ENCODE measurements at places on chromosomes 6 and 20.

- no peak for DNase-seq
These were observed 15.6 kb upstream of the PRDM13 start for GRCh38 chr6:99590728-99591672.

DNA sequence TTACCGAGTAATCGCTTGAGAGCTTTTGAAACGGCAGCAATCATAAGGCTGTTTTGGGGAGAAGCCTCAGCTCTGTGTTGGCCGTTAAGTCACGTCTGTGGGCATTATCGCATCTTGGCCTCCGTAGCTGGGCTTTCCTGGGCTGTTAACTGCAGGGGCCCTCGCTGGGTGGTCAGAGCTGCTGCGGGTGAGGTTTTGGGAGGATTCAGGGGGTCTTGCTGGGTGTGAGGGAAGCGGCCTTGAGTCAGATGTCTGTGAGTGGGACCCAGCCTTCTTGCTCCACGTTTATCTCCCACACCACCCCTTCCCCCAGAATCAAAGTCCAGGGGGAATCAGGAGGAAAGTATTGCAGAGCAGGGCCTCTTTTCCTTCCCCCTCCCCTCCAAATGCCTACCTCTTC lies 3.2 kb upstream of the APCDD1L start:
- DNase-seq: no peak

GRCh38 chr20:49386848-49387580 lies 95.5 kb downstream of the KCNB1 start:
- no peak for DNase-seq

- no peak for DNase-seq
These were observed 814.8 kb downstream of the MAFB start for GRCh38 chr20:39874049-39874893.

- no peak for DNase-seq
These were observed 534.0 kb downstream of the KHDRBS2 start for GRCh38 chr6:61751986-61752385.

DNA sequence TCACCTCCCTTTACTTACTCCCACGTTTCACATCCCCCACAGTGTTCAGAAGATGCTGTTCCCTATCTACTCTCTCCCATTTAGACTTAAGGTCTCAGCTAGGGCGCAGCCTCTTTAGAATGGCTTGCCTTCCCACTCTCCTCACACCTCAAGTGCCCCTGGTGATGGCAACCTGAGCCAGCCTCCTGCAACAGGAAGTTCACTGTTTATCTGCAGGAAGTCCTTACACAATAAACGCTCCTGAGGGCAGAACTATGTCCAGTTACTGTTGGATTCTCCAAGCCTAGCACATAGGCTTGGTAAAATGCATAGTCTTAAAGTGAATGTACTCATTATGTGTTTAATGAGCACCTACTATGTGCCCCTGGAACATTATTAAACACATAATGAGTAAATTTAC lies 21.9 kb upstream of the RAB22A start:
- no peak for DNase-seq

- DNase-seq: no peak
These were observed 4.2 kb downstream of the BRD2 start for GRCh38 chr6:32972353-32973143.

DNA sequence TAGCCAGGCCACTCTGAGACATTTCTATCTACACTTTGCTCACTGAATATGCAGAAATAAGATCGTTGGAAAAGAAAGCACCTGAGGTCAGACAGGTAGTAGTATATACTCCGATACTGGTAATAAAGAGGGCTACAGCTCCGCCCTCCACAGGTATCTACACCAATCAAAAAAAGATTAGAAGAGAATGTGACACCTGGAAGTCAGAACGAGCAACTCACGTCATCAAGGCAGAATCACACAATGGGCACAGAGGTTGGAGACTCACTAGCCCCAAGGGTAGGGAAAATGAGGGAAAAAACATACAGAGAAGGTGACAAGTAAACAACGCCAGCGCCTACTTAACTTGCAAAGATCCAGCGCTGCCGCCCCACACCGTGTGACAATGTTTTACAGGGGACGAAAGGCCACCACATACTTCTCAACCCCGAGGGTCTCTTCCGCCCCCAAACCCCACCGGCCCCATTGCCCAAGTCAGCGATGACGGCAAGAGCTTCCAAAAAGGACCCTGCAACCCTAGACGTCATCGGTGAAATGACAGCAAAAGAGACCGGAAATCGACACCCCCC lies 653 bp downstream of the LMBRD1 start:
- no peak for DNase-seq

- no peak for DNase-seq
These were observed 69.7 kb upstream of the SYNCRIP start for GRCh38 chr6:85712346-85712745.
